ENCODE measurements at places on chromosomes 2 and 18. TPM values are rescaled to one million over a fixed set of nuclear protein-coding genes. Genes with fewer than 3 reads are reported as not detected.

DNA sequence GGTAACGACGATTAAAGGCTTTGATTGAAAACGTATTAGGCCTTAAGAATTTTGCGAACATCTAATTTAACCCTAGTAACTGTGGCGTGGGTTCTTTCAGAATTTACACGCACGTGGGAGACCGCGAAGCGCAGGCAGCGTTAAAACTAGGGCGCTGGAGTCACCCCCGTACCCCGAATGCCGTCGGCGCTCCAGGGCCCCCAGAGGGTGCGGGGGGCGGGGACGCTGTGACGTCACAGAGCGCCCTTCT lies 673 bp upstream of the SMCHD1 start:
- no peak for DNase-seq

GRCh38 chr18:63591725-63592124 lies 4.6 kb downstream of the SERPINB13 start:
- DNase-seq: no peak

DNA sequence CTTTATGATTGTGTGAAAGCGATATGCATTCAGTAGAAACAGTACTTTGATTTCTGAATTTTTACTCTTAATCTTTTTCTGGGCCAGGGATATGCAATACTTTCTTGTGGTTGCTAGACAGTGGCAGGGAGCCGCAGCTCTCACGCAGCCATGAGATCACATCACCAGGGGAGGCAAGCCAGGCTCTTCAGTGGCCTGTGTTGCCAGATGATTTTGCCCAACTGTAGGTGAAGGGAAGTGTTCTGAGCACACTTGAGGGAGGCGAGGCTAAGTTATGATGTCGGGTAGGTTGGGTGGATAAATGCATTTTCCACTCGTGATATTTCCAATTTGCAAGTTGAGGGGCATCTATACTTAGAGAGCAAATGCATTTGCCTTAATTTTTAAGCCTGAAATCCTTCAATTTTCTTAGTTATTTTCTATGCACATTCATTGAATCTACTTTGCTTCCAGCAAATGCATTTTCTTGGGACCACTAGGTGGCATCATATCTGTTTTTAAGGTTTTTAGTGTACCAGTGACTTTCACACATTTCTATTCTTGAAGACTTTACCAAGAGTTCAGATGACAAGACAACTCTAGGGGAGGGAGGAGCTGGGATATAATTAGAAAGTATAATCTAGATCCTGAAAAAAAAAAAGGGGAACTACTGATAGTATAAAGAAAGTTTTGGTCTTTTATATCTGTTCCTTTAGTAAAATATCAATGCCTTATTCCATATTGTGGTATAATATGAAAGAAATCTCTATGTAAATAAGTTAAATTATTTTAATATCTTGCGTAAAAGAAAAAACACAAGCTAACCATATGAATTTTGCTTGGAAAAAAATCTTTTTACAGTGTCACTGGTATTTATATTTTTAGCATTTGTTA lies 643.3 kb downstream of the SOCS6 start:
- DNase-seq: no peak

DNA sequence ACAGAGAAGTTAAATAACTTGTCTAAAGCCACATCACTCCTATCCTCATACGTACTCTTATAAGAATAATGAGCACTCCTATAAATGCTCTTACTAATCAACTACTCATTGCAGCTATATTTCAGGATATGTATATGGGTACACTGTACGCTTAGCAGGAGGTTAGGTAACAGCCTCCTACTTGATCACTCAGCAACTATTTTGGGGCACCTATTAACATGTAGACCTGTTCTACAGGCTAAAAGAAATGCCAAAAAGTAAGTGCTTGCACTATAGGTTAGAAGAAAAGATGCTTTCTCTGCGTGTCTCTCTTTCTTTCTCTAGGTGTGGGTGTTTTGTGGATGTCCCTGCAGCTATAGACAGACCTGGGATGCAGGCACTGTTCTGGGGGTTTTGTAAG lies 83.1 kb downstream of the TMEM182 start:
- no peak for DNase-seq

DNA sequence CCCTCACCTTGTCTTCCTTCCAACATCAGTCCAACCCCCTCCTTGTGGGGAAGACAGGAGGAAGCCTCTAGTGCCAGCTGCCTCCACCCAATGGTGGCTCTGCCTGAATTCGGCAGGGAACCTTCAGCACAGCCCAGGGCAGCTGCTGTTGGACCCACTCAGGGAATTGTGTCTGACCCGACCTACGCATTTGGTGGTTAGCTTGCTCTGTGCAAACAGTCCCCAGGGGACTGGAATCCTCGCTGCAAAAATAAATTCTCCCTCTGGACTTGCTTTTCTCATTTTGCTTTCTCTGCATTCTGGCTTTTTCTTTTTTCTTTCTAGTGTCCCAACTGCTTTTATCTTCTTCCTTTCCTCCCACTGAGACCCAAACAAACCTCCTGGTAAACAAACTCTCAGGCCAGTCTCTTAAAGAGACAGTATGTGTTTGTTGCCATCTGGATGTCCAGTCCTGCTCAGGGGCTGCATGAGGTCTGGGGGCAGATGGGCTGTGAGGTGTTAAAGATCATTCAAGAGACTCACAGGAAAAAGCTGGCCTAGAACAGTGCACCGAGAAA lies 137.7 kb upstream of the HAAO start:
- no peak for DNase-seq

GRCh38 chr2:62140426-62141141 lies 55.3 kb upstream of the B3GNT2 start:
- DNase-seq: no peak

GRCh38 chr2:105834931-105835330 lies 90.2 kb downstream of the NCK2 start:
- DNase-seq: no peak

DNA sequence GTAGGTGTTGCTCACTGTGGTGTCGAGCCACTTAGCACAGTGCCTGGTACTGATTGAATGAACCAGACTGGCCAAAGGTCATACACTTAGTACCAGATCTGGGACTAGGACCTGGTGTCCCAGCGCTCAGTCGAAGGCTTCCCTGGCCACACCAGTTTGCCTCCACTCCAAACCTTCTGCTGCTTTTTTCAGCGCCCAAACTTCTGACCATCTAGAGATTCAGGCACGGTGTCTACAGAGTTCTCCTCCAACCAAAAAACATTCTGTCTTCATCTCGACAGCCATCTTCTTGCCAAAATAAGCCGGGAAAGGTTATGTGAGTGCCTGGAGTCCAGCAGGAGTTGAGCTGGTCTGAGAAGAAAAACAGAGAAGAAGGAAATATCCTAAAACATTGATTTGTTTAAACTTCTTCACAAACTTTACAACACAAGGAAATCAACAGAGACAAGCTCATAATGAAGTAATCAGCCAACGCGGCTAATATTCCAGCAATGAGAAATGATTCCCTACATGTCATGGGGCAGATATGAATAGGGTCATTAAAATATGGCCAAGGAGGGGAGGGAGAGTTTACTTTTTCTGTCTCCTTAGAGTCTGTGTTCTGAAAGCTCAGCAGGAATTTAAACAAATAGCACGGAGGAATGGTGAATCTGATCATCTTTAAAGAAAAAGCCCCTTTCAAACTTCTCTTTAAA lies 2.3 kb upstream of the GLI2 start:
- no peak for DNase-seq

DNA sequence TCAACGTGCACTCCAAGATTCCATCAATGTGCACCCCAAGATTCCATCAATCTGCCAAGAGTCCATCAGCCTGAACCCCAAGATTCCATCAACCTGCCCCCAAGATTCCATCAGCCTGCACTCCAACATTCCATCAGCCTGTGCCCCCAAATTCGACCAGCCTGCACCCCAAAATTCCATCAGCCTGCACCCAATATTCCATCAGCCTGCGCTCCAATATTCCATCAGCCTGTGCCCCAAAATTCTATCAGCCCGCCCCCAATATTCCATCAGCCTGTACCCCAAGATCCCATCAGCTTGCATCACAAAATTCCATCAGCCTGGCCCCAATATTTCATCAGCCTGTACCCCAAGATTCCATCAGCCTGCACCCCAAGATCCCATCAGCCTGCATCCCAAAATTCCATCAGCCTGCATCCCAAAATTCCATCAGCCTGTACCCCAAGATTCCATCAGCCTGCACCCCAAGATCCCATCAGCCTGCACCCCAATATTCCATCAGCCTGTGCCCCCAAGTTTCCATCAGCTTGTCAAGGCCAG lies 92.1 kb upstream of the PXDN start:
- no peak for DNase-seq

DNA sequence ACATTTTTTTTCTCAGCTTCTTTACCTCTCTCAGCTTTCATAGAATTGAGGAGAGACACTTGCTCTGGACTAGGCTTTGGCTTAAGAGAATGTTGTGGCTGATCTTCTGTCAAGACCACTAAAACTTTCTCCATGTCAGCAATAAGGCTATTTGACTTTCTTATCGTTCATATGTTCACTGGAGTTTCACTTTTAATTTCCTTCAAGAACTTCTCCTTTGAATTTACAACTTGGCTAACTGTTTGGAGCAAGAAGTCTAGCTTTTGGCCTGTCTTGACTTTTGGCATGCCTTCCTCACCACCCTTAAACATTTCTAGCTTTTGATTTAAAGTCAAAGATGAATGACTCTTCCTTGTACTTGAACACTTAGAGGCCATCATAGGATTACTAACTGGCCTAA lies 104.4 kb upstream of the SLC39A10 start:
- DNase-seq: no peak

GRCh38 chr18:28109781-28110560 lies 67.0 kb downstream of the CDH2 start:
- DNase-seq: no peak

GRCh38 chr18:56702946-56703345 lies 51.8 kb downstream of the WDR7 start:
- no peak for DNase-seq

DNA sequence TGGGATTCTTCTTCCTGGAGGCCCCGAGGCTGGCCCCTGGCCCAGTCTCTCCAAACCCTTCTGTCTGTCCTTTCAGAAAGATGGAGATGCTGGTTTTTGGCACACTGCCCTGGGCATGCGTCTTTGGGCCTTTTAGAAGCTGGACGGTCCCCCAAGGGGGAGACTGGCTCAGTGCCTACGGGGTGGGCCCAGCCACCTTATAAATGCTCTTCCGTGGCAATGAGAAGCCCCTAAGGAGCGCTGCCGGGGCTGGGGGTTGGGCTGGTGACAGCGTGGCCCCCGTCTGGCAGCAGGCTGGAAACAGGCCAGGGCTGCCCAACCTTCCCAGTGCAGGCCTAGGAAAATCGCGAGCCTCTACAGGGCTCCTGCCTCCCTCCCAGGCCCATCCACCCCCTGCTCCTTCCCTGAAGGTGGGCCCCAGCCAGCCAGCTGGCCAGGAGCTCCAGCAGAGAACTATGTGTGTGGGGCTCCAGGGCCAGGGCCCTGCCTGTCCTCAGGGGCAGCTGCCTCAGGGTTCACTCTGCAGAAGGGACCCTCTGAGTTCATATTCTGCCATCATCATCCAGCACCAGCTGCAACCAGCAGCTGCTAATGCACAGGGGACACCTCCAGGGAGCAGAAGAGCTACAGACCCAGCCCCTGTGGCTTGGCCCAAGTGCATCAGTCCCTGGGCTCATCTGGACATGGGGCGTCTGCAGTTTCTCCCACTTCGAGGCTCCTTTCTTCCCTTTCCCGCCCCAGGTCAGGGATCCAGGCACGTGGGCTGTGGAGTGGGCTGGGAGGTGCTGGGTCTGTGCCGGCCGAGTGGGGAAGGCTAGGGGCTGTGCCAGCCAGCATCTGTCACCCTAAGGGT lies 107.6 kb upstream of the OTOS start:
- DNase-seq: peak; percentile 49

- DNase-seq: no peak
Observed at GRCh38 chr18:40877096-40877495, 1077.9 kb upstream of the PIK3C3 start.

- no peak for DNase-seq
Observed at GRCh38 chr2:58893656-58894351, 652.7 kb upstream of the FANCL start.

- DNase-seq: no peak
Observed at GRCh38 chr2:190188289-190188688, 125.8 kb upstream of the MSTN start.

- DNase-seq: no peak
Observed at GRCh38 chr18:50527636-50528307, 32.1 kb upstream of the MAPK4 start.

DNA sequence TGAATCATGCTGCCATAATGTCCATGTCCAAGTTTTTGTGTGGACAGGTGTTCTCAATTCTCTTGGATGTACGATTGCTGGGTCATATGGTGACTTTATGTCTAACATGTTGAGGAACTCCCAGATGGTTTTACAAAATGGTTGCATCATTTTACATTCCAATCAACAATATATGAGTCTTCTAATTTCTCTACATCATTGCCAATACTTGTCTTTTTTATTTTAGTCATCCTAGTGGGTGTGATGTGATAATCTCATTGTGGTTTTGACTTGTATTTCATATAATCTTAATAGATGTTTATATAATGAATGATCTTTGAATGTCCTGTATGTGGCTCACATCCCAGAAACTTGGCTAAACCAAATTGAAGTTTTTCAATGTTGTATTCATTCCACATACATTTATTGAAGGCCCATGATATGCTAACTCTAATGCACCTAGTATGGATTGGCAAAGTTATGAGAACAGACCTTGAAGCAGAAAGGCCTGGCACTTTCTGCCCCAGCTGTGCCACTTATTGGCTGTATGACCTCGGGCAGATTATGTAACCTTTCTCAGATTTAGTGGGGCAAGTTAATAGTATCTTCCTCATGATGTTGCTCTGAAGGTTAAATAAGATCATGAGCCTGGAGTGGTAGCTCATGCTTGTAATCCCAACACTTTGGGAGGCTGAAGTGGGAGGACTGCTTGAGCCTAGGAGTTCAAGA lies 205.4 kb downstream of the RAB3GAP1 start:
- DNase-seq: no peak

DNA sequence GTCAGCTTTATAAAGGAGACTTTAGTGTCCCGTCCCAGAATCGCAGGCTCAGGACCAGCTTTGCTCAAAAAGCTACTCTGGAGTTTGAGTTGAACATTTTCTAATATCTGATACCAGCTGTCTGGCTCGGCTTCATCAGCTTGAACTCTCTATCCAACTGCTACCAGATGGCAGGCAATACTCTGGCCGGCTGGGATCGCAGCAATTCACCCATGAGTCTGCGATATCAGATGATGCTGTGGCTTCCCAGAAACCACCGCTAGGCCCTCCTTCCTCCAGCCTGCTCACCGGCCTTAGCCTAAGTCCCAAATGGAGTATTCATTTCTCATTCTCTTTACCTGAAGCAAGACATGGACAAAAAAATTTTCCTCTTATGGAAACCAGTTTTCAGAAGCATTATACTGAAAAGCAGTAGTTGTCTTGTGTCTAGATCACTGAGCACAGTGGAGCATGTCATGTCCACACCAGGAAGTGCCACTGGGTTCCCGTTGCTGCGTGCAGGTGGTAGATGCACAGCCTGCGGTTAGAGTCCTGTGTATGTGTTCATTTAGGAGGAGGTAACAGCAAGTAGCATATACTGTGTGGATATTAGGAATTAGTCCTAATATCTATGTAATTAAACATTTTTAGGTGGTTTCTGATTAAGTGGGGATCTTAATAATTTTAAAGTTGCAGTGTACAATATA lies 162.0 kb upstream of the SOX11 start:
- DNase-seq: no peak

- DNase-seq: no peak
Observed at GRCh38 chr2:14199040-14199439, 433.5 kb upstream of the LRATD1 start.

GRCh38 chr2:42777883-42778805 lies 14.2 kb upstream of the OXER1 start:
- DNase-seq: no peak

Gene ACTR2
- 382 TPM for total RNA-seq

Gene IL1R2
- 10.7 TPM for total RNA-seq

Gene TCF7L1
- 0.11 TPM for total RNA-seq

Gene HOXD10
- total RNA-seq: not detected

Gene ATAD2B
- 16.1 TPM for total RNA-seq

Gene TNFRSF11A
- total RNA-seq: 15.8 TPM

Gene ALKAL2
- 0.95 TPM for total RNA-seq

Gene ALPG
- not detected for total RNA-seq

Gene FOXD4L1
- not detected for total RNA-seq

Measured in activated naive CD4-positive, alpha-beta T cell treated with anti-CD3 and anti-CD28 coated beads, Interleukin-2, amount 50 U/mL, for 72 hours (primary cell).